GM13976 (cell line): ENCODE measurements at places on chromosomes 5 and 9.

GRCh38 chr5:171808951-171809350 lies 23.3 kb downstream of the SMIM23 start:
- DNase-seq, result no peak

DNA sequence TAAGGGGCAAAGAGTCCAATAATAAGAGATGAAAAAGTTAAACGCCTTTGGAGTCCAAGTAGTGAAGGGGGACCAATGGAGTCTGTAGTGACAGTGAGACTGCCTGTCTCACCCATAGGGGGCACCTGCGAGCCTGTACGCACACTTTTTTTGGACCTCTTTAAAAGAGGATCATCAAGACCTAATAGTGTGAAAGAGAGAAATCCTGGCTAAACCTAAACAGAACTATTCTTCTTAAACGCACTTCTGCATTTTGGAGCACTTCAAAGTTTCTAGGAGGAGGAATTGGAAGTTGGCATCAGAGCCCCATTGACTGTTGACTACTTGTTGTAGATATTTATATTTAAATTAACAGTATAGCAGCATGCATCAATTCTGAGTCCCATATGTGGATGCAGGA lies 636.1 kb upstream of the KLF4 start:
- DNase-seq, result no peak

- peak; percentile 29 for DNase-seq
These were observed 67.1 kb upstream of the UNC5A start for GRCh38 chr5:176743136-176743861.

DNA sequence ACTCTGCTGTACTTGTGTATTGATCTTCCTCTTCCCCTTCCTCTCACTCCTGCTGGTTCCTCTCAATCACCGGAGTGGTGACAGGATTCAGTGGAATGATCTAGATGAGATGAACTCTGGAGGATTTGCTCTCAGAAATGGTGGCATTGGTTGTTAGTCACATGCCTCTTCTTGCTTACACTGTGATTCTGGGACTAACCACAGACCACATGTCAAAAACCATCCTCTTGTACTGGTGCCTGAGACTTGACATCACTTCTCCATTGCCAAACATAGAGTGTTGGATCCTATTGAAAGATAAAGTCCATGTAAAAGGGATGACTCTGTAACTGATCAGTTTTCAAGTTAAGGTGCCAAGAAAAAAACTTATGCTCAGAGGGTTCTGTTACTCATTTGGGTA lies 506.5 kb downstream of the DMAC1 start:
- DNase-seq, result no peak

- DNase-seq, result no peak
These were observed 118.7 kb upstream of the CD180 start for GRCh38 chr5:67315082-67315989.

GRCh38 chr9:5452286-5452609 lies 1.9 kb downstream of the CD274 start:
- no peak for DNase-seq

DNA sequence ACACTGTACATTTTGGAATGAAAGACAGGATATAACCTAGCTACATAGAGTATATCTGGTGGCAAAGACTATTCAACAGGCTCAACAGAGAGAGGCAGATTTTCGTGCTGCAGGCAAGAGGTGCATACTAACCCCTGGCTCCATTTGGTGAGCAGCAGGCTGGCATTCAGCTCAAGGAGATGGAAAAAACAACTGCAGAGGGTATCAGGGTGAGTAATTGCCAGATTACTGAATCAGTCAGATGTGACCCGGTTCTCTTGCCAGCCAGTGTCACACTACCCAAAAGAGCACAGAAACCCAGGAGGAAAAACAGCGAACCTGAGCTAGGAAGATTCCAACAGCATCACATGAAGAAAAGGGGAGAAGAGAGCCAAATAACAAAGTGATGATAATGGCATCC lies 130.4 kb upstream of the PRLR start:
- no peak for DNase-seq

DNA sequence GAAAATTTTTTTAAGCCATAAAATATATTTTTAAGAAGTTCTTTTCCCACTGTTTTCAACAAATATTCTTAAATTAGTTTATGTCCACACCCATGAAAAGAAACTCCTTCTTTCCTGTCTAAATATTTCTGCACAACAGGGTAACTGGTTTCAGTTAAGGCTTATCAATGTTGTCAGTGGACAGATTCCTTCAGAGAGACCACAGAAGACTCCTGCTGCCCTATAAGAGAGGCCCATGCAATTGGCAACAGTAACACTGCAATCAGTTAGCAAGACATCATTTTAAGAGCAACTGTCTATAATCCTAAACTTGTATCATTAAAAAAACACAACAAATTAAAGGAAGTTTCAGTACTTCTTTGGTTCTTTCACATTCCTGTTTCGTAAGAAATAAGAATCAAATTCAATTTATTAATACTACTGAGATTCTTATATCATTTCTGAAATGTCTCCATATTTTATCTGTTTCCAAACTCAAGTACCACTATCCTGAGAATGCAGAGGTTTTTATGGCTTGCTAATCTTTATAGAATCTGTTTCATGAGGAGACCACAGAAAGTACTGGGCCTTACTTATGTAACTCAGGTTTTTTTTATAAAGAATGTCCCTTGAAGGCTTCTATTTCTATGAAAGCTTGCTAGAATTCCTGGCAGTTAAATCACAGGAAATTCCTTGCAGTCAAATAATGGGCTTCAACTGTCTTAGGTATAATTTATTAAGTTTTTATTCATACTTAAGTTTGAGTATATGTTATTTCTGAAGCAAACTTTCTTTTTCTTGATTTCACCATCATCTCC lies 240.2 kb downstream of the RFX3 start:
- DNase-seq, result no peak

DNA sequence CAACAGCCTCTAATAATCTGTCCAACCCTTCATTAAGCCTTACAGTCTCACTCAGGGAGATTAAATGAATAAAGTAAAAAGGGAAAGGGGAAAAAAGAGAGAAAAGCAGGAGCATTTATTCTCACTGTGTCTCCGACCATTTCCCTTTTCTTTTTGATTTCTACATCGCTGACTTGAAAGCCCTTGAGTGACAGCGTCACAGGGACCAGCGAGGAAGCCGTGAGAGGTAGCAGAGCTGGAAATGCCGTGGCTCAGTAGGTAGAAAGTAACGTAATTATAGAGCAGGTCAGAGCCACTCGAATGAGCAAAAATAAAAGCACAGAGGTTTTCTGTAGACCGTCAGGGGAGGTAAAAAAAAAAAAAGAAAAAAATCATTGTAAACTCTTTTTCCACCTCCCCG lies 52.4 kb downstream of the ASS1 start:
- DNase-seq, result no peak

DNA sequence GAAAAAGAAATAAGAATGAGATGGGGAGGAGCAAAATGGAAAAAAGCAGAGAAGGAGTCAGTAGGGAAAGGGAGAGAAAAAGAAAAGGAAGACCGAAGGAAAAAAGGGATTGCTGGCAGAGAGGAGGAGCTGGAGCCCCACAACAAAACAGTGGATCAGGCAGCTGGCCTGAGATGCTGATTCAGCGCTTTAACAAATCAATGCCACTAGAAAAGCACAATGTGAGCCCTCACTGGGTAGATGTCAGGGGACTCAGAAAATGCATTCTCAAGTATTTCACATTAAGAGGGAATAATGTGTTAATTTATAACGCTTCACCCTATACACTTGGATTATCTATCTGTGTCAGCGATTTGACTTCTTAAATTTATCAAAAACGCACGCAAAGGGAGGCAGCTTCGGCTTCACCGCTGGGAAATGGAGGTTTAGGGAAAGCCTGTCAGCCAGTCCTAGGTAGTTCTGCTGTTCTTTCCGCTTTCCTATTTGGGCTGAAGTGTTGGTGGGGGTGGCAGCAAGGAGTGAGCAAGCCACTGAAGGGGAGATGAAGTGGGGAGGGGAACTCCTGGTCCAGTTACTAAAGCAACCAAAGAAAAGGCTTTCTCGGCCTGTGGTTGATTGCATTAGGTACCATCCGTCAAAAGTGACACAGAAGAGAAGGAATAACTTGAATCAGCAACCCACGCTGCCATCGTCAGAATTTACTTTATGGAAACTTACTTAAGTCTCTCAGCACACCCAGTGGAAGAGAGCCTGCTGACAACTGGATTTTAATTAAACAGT lies 161.6 kb downstream of the BNC2 start:
- no peak for DNase-seq

GRCh38 chr5:17365811-17366138 lies 132.3 kb upstream of the TAF11L2 start:
- no peak for DNase-seq

DNA sequence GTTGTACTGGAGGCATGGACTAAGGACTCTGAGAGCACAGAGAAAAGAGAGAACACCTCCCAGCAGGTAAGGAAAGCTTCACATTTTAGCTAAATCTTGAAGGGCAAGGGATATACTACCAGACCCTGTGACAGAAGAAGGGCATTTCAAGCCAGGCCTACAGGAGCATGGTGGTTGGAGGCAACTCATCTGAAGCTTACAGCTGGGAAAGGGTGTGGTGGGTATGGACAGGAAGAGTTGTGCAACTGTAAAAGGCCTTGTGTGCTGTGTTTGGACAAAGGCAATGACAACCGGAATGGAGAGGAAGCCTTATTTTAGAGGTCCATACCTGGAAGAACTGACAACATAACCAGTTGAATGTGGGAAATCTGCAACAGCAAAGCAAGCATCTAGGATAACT lies 31.2 kb downstream of the NIPSNAP3B start:
- no peak for DNase-seq

GRCh38 chr5:111749303-111750026 lies 7.5 kb downstream of the NREP start:
- DNase-seq, result no peak

GRCh38 chr5:83077662-83078261 lies 415 bp downstream of the XRCC4 start:
- DNase-seq, result peak; percentile 5

DNA sequence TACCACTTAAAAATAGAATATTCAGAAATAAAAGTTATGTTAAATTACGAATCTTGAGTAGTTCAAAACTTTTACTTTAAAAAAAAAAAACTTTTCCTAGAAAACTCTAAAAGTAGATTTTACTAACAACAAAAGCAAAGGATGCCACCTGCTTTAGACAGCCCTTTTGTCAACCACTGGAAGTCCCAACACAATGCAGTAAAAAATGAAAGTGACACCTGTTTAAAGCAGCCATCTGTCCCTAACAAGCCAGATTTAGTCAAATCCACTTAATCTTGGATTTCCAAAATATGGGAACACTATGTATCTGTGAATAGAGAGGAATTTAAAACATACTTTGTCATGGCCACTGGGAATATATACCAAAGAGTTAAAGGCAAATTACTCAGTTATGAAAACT lies 3.8 kb downstream of the RFX3 start:
- DNase-seq, result no peak

DNA sequence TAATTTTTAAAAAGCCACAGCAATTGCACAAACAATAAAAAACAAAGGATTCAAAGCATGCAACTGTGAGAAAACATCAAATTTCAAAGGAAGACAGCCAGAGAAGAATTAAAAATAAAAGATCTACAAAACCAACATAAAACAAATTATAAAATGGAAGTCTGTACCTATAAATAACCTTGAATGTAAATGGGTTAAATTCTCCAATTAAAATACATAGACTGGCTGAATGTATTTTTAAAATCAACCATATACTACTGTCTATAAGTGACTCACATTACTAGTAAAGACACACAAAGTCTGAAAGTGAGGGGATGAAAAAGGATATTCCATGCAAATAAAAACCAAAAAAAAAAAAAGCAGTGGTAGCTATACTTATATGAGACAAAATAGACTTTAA lies 33.7 kb downstream of the BTNL8 start:
- DNase-seq, result no peak
